ENCODE measurements at places on chromosomes 4 and X. TPM values are rescaled to one million over a fixed set of nuclear protein-coding genes. Genes with fewer than 3 reads are reported as not detected.

DNA sequence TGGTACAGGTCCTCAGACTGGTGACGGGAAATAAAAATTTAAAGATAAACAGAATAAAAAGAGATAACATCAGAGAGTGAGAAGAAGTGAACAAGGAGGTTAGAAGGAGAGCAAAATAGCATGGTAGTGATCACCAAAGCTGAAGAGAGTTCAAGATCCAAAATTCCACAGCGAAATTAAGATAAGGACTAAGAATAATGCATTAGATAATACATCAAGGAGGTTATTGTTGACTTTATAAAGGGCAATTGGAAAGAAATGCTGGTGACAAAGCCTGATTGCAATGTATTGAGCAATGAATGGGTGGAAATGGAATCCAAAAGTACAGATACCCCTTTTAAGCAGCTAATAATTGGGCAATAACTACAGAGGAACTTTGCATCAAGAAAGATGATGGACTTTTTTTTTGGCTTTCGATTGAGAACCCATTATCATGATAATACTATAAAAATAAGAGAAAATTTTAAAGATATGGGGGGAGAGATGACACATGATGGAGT lies 101.6 kb upstream of the MAP9 start:
- no peak for ATAC-seq

DNA sequence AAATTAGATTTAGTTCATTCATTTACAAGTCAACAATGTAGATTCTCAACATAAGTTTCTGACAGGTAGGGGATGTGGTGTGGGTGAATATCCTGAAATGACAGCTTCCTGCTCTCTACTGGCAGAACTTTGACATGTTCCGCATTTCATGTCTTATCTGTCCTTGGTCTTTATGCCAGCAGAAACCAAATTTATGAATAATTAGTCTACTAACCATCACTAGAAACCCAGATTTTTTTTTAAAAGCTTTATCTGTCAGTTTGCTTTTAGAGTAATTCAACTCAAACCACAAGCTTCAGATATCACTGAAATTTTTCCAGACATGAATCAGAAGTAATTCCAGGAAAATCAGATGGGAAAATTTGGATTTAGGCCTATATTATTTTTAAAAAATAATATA lies 17.9 kb downstream of the COQ2 start:
- ATAC-seq: peak; percentile 74

DNA sequence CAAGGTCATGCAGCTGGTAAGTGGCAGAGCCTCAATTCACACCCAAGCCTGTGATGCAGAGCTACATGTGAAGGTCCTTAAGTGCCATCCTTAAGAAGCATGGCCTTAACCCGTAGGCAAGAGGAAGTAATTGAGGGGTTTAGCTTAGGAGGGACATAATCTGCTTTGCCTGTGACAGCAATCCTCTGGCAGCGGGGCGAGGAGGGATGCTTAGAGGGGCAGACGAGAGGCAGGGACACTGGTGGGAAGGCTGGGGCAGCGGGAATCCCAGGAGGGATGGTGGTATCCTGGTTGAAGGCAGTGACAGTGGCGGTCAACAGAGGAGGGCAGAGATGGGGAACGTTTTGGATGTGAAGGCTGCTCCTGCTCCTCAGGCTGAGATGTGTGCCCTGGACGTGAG lies 88.1 kb downstream of the EFNB1 start:
- no peak for ATAC-seq

GRCh38 chr4:39308611-39309010 lies 57.6 kb downstream of the RFC1 start:
- no peak for ATAC-seq

DNA sequence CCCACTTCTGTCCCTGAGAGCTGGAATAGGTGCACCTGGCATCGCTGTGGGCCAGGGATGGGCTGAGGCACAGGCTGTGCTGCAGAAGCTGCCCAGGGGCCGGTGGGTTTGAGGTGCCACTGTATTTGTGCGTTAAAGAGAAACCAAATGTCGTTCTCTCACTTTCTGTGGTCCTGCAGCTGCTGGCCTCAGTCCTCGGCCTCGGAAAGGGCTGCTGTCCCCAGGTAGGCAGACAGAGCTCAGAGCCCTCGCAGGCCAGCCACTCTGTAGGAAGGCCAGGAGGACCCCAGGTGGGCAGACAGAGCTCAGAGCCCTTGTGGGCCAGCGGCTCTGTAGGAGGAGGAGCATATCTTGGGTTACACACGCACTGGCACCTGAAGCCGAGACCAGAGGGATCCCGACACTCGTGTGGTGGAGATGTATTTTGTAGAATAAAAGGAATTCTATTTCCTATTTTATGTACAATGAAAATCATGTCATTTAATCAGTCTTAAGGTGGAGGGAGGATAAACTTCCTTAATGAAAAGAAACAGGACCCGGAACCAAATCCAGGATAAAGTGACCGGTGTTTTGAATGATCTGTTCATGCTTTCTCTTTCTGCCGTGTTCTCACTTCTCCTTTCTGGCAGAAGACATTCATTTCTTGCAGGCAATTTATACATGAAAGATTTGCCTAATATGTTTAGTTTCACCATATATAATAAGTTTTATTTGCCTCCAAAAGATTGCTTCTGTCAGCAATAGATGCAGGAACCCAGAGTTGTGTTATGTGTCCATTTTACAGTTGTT lies 54.4 kb upstream of the HGFAC start:
- ATAC-seq: no peak

USP17L27 gene
- not detected for total RNA-seq

Data from activated T-helper 17 cell treated with anti-CD3 and anti-CD28 coated beads, Interleukin-2, amount 50 U/mL, for 72 hours (primary cell).